ENCODE measurements at places on chromosomes 16 and 17.
A peak's percentile ranks its signal among the peaks of the same experiment; 100 is the strongest.

GRCh38 chr17:80219013-80219762 lies 945 bp downstream of the SGSH start:
- DNase-seq = peak; percentile 91

DNA sequence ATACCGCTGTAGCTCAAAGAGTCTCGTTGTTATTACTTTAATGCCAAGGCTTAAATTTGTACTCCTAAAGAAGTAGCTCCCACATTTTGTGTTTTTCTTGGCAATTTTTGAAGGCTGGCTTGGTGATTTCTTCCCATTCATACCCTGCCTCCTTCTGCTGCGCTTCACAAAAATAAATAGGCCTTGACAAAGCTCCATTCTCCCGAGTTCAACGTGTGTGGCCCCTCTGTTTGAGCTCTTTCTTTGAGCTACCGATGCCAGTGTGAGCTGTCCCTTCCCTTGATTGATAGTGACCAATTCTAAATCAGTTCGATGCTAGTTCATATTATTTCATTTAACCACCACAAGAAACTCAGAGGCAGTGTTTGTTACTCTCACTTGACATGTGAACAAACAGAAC lies 96.8 kb downstream of the MAP2K6 start:
- no peak for DNase-seq

DNA sequence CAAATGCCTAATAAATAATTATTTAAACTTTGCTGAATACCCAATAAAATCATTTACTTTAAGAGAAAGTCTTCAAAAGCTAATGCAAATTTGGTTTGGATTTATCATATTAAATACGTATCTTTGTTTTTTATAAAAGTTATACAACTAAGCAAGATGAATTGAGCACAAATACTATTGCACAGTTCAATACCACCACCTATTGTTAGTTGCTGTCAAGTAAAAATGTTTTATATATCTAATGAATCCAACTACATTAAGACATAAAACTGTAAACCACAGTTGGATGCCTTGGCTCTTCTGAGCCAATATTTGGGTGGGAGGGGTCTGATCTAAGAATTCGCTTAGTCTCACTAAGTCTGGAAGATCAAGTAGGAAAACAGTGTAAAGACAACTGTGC lies 7.7 kb downstream of the FBXL20 start:
- no peak for DNase-seq

GRCh38 chr16:55144651-55145050 lies 179.4 kb upstream of the IRX6 start:
- no peak for DNase-seq

Data from CD4-positive, alpha-beta T cell treated with Interferon alpha-2 for 1 hour (primary cell).